ENCODE measurements at places on chromosomes 6 and 20. TPM values are rescaled to one million over a fixed set of nuclear protein-coding genes. Genes with fewer than 3 reads are reported as not detected.

The RNF8 gene
- 25.9 TPM for polyA plus RNA-seq

The TMEM244 gene
- not detected for polyA plus RNA-seq

The BMP7 gene
- 89.4 TPM for polyA plus RNA-seq

The HLA-DQA2 gene
- polyA plus RNA-seq: not detected

The CST2 gene
- polyA plus RNA-seq: not detected

The SCRT2 gene
- not detected for polyA plus RNA-seq

The AIF1 gene
- polyA plus RNA-seq: 73.2 TPM

The HLA-DRB1 gene
- polyA plus RNA-seq: 44.6 TPM

The BCAS1 gene
- polyA plus RNA-seq: 4.6 TPM

The RAET1L gene
- polyA plus RNA-seq: not detected

The TTK gene
- 20.2 TPM for polyA plus RNA-seq

The GRM4 gene
- polyA plus RNA-seq: 0.65 TPM

The HLA-DMB gene
- polyA plus RNA-seq: 77.3 TPM

The MCHR2 gene
- not detected for polyA plus RNA-seq

The TRIM26 gene
- 41.1 TPM for polyA plus RNA-seq
